ENCODE measurements at places on chromosomes 5 and 9.

GRCh38 chr5:65026816-65027548, 258.3 kb downstream of the CWC27 start:
- DNase-seq, result no peak

DNA sequence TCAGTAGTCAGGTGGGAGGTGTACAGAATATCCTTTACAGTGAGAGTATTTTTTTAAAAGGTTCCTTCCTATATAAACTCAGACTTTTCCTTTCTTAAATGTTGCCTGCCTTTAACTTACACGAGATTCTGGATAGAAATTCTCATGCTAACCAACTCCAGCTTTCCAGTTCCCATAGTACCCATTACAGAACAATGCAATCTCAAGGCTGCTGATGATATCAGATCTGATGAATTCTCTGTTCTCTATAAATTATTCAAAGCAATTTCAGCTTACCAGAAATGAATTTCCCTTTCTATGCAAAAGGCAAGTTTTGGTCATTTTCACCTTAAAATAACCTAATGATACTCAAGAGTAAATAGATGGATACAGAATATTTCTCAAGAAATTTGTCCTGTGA, 90.3 kb downstream of the NUDT12 start:
- no peak for DNase-seq

GRCh38 chr5:180832638-180833068, 28.4 kb downstream of the ZFP62 start:
- peak; percentile 48 for DNase-seq

- DNase-seq, result no peak
These were observed 555.1 kb upstream of the CTNND2 start for GRCh38 chr5:12459326-12459725.

DNA sequence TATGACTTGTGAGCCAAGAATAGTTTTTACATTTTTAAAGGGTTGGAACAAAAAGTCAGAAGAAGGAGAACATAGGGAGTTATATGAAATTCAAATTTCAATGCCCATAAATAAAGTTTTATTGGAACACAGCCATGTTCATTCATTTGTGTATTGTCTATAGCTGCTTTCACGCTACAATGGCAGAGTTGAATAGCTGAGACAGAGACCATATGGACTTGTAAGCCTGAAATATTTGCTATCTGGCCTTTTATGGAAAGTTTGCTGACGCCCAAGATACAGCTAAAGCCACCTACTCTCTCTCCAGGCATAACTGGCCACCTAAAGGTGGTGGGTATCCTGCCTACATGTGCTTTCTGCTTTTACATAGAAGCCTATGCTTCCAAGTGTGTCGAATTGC, 10.9 kb downstream of the DAB2IP start:
- DNase-seq, result no peak

DNA sequence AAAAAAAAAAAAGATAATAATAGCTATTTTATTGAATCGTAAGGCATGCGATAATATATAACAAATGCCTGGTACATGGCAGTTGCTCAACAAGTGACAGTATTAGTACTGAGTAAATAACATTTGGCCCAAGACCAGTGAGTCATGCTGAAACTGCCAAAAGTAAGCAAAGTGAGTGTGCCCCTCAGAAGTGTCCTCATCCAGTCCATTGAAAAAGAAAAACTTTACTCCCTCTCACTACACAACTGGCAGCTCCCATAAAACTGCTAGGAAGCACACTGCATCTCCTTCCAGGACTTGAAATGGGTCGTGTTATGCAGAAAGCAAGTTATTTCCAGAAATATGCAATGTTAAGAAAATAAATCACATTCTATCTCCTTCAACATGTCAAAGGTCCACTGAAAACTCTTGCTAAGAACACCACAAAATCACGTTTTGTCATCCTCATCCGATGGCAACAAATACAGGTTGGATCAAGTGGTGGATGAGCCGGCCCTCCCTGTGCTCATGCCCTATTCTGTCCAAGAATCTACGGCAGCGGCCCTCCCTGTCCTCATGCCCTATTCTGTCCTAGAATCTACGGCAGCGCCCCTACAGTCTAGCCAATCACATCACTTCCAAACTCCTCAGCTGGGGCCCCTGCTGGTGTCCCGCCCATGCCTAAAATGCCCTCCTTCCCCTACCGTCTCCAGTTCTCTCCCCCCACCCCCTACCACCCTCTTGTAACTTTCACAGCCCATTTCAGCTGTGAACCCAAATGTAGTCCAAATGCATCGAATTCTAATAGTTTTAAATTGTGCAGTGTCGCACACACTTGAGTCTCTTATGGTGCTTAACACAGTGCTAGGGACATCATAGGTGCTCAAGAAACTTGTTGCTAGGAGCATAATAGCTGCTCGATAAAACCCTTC, 12.5 kb downstream of the PTCH1 start:
- no peak for DNase-seq

DNA sequence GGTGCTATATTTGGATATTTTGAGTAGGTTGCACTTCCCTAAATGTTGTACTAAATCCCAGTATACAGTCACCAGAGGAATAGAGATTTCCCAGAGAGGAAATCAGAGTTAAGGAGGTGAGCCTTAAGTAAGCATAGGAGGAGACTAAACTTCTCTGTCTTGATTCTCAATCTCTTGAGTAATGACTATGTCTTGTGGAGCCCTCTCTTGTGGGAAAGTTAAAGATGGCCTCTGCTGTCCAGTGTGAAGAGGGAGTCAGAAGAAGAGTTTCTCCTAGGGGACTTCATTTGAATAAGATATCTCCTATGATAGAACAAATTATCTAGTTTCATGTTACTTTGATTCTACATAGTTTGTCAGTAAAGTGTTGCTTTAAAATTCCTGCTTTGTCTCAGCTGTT, 502.5 kb downstream of the PDE4D start:
- DNase-seq, result no peak

DNA sequence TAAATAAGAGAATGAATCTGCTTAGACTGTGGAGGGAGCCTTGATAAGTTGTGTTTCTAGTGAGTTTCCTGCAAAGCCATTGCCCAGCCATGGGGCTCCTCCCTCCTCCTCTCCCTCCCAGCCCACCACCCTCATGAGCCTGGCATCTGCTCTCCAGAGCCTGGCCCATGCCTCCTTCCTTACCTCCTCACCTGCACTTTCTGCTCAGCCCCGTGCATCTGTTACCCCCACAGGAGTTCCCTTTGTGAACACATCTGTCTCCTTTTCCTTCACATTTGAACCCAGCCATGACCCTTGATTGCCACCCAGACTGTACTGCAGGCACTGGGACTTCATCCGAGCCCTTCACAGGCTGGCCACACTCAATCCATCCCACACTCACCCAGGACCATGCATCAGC, 395.6 kb downstream of the IRX2 start:
- no peak for DNase-seq

GRCh38 chr9:16236882-16237281, 633.6 kb downstream of the BNC2 start:
- DNase-seq, result no peak

- no peak for DNase-seq
These were observed 278.6 kb downstream of the SPOCK1 start for GRCh38 chr5:137220523-137220927.

DNA sequence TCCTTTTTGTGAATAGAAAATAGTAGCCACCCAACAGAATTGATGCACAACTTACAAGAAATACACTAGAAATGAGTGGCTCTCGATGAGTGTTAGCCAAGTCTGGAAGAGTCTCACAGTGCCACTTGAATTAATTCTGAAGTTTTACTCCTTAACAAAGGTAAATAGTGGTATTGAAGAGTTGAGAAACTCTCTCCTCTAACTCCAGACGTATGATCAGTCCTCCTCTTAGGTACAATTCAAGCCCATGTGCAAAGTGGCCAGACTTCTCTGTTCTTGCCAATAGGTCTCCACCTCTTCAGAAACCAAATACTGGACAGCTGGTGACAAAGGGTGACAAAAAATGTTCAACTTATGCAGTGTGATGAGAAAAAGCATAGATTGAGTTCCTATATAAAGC, 38.5 kb upstream of the ADAMTS16 start:
- no peak for DNase-seq

- DNase-seq, result no peak
These were observed 883.9 kb upstream of the DMAC1 start for GRCh38 chr9:8683496-8683895.

GRCh38 chr5:1035421-1036405, 27.1 kb downstream of the NKD2 start:
- DNase-seq, result no peak

DNA sequence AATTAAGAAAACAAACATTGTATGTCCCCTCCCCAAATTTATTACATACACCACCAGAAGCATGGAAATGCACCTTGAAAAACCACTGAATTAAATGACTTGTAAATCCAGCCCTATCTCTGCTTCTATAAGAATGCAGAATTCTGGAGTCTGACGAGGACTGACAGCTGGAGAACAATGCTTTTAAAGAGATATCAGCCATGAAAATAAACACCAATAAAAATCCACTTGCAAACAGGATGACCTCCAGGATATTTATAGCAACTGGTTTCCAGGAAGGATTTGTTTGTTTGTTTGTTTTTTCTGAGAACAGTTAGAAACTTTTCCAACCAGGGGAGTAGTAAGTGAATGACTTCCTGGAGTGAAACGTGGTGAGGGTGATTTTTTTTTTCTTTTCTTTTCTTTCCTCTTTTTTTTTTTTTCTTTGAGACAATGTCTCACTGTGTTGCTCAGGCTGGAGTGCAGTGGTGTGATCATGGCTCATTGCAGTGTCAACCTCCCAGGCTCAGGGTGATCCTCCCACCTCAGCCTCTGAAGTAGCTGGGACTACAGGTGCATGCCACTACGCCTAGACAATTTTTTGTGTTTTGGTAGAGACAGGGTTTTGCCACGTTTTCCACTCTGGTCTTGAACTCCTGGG, 38.7 kb upstream of the SLC36A1 start:
- no peak for DNase-seq

DNA sequence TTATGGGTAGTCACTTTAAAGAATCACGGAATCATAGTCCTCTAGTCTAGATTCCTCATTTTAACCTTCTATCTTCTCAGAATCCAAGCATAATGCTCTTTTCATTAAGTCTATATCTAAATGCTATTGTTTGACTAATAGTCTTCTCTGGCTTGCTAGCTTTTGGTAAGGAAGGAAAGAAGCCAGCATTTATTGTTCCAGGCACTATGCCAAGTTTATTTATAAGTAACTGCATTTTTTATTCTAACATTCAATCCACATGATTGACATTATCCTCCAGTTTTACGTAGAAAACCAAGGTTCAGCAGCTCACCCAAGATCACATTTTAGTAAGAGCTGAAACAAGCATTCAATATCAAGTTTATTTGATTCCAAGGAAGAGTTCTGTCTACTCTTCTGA, 254.2 kb downstream of the SAXO1 start:
- no peak for DNase-seq

GRCh38 chr9:89563571-89564345, 41.1 kb upstream of the GADD45G start:
- no peak for DNase-seq

GRCh38 chr5:162699361-162699760, 631.8 kb downstream of the GABRG2 start:
- DNase-seq, result no peak

GRCh38 chr9:134783699-134784039, 96.9 kb upstream of the FCN2 start:
- no peak for DNase-seq

DNA sequence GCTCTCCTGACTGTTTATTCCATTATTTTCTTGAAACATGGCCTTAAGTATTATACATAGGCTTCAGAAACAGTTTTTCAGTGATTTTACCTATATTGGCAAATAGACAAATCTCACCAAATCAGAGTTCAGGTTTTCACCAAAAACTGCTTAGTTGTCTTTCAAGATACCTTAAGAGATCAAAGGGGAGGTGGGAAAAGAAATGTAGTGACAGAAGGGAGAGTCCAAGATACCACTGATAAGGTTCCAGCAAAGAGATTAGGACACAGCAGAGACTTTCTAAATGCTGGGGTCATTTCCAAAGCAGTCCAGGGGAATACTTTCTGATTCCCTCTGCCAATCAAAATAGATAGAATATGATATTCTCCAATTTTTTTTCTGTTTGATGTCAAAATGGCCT, 73.7 kb upstream of the IQGAP2 start:
- no peak for DNase-seq

GRCh38 chr5:143402017-143402552, 1.4 kb downstream of the NR3C1 start:
- DNase-seq, result peak; percentile 60

GRCh38 chr5:181207214-181207959, 2.4 kb upstream of the TRIM7 start:
- peak; percentile 86 for DNase-seq

GRCh38 chr5:41112486-41113455, 41.6 kb upstream of the MROH2B start:
- DNase-seq, result no peak

DNA sequence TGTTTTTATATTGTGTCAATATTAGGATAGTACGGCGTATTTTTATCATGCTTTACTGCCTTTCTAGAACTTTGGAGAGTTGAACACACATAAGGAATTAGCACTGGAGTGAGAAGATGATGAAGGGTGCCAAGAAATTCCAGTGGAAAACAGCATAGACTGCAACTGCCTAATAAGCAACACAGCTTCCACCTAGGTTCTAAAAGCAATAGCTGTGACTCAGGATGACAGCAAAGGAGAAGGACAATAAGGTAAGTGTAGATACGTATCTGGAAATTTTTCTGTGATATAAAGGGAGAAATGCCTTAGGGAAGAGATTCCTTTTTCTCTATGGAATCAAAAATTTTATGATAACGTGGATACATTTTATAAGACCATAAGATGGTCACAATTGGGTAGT, 7.4 kb downstream of the PTPRD start:
- DNase-seq, result no peak

- DNase-seq, result no peak
These were observed 1352.6 kb upstream of the NUDT12 start for GRCh38 chr5:104915226-104915625.

GRCh38 chr5:125499636-125500332, 753.3 kb upstream of the ZNF608 start:
- no peak for DNase-seq

GRCh38 chr5:91787718-91788117, 404.6 kb upstream of the ARRDC3 start:
- no peak for DNase-seq

DNA sequence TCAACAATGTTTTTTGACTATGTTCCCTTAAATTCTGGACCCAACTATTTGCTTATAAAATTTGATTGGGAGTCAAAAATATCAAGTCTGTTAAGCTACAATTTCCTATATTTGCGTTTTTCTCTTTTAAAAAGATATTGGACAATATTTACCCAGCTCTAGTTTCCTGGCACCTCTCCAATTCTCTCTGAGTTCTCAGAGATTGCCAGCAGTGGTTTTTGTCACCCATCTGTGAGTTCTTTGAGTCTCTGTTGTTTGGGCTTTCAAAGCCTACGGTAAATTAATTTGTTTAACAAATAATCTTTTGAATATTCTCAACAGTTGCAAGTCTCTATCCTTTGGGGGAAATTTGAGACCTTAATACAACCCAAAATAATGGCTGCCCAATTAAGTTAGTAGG, 174.2 kb upstream of the PUM3 start:
- no peak for DNase-seq
